Lung (tissue), 17 donors: ENCODE measurements at places on chromosomes 16 and 17. TPM values are rescaled to one million over a fixed set of nuclear protein-coding genes. Genes with fewer than 3 reads are reported as not detected.

DNA sequence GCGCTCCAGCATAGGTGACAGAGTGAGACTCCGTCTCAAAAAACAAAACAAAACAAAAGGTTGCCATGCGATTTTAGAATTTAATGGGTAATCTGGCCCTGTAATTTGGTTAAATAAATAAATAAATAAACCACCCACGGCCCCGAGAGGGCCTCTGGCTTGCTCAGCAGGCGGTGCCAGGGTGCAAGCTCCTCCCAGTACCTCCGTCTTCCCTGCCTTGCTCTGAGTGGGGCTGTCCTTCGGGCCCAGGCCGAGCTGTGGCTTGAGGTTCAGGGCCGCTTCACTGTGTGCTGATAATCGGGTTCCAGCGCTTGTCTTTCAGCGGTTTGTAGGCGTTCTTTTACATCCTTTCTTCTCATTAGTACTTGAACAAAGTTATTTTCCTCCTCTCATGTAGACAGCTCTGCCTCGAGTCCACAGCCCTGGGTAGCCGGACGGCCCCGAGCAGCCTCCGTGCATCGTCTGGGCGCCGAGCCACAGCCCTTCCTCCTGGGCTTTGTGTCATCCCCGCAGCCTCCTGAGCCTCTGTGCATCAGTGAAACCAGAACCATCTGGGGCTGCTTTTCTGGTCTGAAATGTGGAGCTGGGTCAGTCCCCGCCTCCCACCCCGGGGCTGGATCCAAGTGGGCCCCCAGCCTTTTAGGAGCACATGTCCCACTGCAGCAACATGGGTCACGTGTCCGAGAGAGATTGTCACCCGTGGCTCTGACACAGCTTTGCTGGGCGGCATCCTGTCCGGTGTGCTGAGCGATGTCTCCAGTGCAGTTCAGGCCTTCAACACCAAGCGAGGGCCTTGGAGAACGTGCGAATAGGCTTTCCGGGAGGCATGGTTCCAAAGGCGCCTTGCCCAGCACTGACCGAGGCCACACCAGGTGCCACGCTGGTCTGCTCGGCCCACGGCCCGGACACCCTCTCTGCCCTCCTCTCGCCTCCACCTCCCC is 157.4 kb upstream of the CHMP6 start:
- no peak overlapping the region for H3K4me3 ChIP-seq
- peak; percentile 70 for DNase-seq
- peaks cover 8% of the 10 kb centered on the region for H3K36me3 ChIP-seq
- no peak overlapping the region for H3K27ac ChIP-seq
- H3K4me1 ChIP-seq: peaks cover 17% of the 10 kb centered on the region

Gene TBC1D3I
- total RNA-seq: not detected

- H3K27ac ChIP-seq: peak overlapping the region; percentile 75
- peaks cover 7% of the 10 kb centered on the region for H3K4me1 ChIP-seq
- peak overlapping the region; percentile 78 for H3K4me3 ChIP-seq
- no peaks in the 10 kb centered on the region for H3K27me3 ChIP-seq
- DNase-seq: peak; percentile 20
Observed at GRCh38 chr16:3401719-3402397, 843 bp downstream of the ZNF174 start.

- H3K4me3 ChIP-seq: no peak overlapping the region
- H3K36me3 ChIP-seq: no peaks in the 10 kb centered on the region
- no peak overlapping the region for H3K27ac ChIP-seq
- no peaks in the 10 kb centered on the region for H3K4me1 ChIP-seq
- DNase-seq: no peak
Observed at GRCh38 chr17:65785109-65785508, 223.7 kb upstream of the AXIN2 start.

Gene ALOX12B
- 0.46 TPM for total RNA-seq

DNA sequence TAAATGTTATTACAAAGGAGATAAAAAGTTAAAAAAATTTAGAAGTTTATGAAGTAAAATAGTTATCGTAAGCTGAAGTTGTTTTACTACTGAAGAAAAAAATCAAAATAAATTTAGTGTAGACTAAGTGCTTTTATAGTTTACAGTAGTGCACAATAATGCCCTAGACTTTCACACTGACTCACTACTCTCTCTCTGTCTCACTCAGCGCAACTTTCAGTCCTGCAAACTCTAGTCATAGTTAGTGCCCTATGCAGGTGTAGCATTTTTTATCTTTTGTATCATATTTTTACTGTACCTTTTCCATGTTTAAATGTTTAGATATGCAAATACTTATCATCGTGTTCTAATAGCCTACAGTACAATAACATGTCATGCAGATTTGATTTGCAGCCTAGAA is 17.7 kb upstream of the TOM1L1 start:
- H3K27ac ChIP-seq: no peak overlapping the region
- no peak overlapping the region for H3K4me3 ChIP-seq
- H3K27me3 ChIP-seq: no peaks in the 10 kb centered on the region
- no peaks in the 10 kb centered on the region for H3K4me1 ChIP-seq
- DNase-seq: no peak
- H3K36me3 ChIP-seq: no peaks in the 10 kb centered on the region

- peak overlapping the region; percentile 73 for H3K27ac ChIP-seq
- H3K4me1 ChIP-seq: peaks cover 23% of the 10 kb centered on the region
- H3K27me3 ChIP-seq: no peaks in the 10 kb centered on the region
Observed at GRCh38 chr17:66302761-66303626, 581 bp downstream of the PRKCA start.

Gene TNP2
- not detected for total RNA-seq

Gene ENPP7
- not detected for total RNA-seq

DNA sequence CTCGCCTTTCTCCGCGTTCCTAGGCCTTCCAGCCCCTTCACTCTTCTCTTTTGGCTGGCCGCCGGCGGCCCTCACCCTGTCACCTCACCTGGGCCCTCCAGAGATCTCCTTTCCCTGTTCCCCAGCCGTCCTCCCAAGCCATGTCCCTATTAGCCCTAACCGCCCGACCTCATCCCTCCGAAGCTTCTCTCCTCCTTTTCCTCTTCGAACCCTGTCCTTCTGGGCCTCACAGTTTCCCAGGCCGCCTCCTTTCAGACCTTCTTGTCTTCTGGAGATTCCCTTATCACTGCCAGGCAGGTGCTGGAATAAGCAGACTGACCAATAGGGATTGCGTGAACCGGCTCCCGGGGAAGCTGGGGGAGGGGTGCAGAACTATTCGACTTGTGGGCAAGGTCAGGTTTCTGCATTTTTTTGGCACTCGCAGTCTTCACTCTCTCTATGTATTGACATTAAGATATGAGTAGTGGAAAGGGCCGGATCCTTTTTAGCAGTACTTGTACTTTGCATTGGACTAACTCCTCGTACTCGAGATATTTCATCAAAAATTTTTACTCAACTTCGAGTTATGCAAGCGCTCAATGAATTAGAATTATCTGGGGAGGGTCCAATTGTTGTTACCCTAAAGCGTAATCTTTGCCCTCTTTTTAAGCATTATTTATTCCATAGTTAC is 690 bp downstream of the RHOT1 start:
- no peaks in the 10 kb centered on the region for H3K36me3 ChIP-seq
- no peaks in the 10 kb centered on the region for H3K27me3 ChIP-seq
- peak; percentile 69 for DNase-seq
- peak overlapping the region; percentile 86 for H3K4me3 ChIP-seq
- peaks cover 3% of the 10 kb centered on the region for H3K4me1 ChIP-seq

GRCh38 chr17:54992797-54993639 is 24.5 kb downstream of the STXBP4 start:
- no peaks in the 10 kb centered on the region for H3K36me3 ChIP-seq
- H3K27me3 ChIP-seq: no peaks in the 10 kb centered on the region
- no peak overlapping the region for H3K27ac ChIP-seq
- no peak overlapping the region for H3K4me3 ChIP-seq

DNA sequence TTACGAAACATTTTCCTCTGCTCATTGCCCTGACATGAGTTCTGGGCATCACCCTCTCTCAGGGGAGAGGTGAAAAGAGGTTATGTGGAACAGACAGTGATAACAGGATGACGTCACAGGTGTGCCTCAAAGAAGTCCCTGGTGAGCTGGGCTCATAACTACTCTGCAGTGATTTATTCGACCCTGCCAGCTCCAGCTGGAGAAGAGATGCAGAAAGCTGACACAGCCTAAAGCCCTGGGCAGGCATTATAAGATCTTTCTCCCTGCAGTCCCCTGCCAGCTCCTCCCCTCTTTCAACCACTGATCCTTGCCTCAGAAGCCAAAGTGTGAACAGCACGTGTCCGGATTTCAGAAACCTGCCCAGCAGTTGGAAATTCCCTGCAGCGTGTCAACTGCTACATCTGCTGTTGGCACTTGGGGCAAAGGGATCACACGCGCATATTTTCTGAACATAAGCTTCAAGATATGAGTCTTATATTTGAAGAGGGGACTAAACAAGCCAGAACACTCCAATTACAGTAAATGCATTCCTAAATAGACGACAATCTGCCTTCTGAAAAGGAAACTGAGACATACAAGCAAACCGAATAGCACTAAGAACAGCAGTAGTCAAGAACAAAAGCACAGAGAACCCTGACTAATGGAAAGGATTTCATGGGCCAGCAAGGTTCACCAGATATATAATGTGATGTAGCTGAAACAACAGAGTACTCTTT is 80.5 kb downstream of the SMG6 start:
- peak; percentile 86 for DNase-seq
- H3K4me3 ChIP-seq: no peak overlapping the region
- peaks cover 4% of the 10 kb centered on the region for H3K36me3 ChIP-seq
- H3K27ac ChIP-seq: peak overlapping the region; percentile 9
- H3K4me1 ChIP-seq: peaks cover 16% of the 10 kb centered on the region
- no peaks in the 10 kb centered on the region for H3K27me3 ChIP-seq

- peaks cover 35% of the 10 kb centered on the region for H3K4me1 ChIP-seq
- H3K36me3 ChIP-seq: no peaks in the 10 kb centered on the region
- H3K27me3 ChIP-seq: no peaks in the 10 kb centered on the region
- peak overlapping the region; percentile 97 for H3K27ac ChIP-seq
Observed at GRCh38 chr16:56988161-56988947, 1.0 kb upstream of the NLRC5 start.

GRCh38 chr17:62966426-62967204 is 580 bp downstream of the TANC2 start:
- H3K27ac ChIP-seq: peak overlapping the region; percentile 95
- DNase-seq: peak; percentile 32
- peaks cover 6% of the 10 kb centered on the region for H3K27me3 ChIP-seq
- peaks cover 33% of the 10 kb centered on the region for H3K4me1 ChIP-seq
- H3K36me3 ChIP-seq: no peaks in the 10 kb centered on the region
- H3K4me3 ChIP-seq: peak overlapping the region; percentile 89

Gene RMI2
- total RNA-seq: 4.4 TPM

Gene MIS12
- total RNA-seq: 16.3 TPM

GRCh38 chr16:50946606-50947005 is 204.5 kb downstream of the SALL1 start:
- H3K27me3 ChIP-seq: no peaks in the 10 kb centered on the region
- H3K36me3 ChIP-seq: no peaks in the 10 kb centered on the region
- no peak overlapping the region for H3K27ac ChIP-seq
- H3K4me1 ChIP-seq: no peaks in the 10 kb centered on the region
- H3K4me3 ChIP-seq: no peak overlapping the region

DNA sequence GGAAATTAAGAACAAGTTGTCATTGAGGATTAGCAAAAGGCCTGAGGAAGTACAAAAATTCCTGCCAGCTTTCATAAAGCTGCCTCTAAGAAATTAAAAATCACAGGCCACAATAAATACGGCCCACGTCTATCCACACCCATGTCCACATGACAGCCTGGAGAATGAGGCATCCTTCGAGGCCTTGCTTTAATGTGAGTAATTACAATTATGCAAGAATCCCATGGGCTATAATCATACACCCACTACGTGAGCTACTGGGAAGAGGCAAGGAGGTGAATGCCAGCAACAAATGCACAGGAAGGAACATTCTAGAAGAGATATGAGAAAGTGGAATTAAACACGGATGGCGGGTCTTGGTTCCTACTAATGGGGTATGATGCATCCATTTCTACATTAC is 65.4 kb upstream of the ZFHX3 start:
- H3K27ac ChIP-seq: no peak overlapping the region
- H3K36me3 ChIP-seq: no peaks in the 10 kb centered on the region
- no peak for DNase-seq
- H3K4me1 ChIP-seq: no peaks in the 10 kb centered on the region
- no peaks in the 10 kb centered on the region for H3K27me3 ChIP-seq

GRCh38 chr17:42893359-42893758 is 7.2 kb upstream of the G6PC1 start:
- no peaks in the 10 kb centered on the region for H3K27me3 ChIP-seq
- H3K36me3 ChIP-seq: no peaks in the 10 kb centered on the region
- no peak overlapping the region for H3K27ac ChIP-seq
- peak; percentile 69 for DNase-seq

- peak overlapping the region; percentile 80 for H3K27ac ChIP-seq
- H3K4me3 ChIP-seq: peak overlapping the region; percentile 89
- H3K36me3 ChIP-seq: no peaks in the 10 kb centered on the region
- DNase-seq: peak; percentile 67
Observed at GRCh38 chr17:30969989-30970830, 629 bp upstream of the RNF135 start.

DNA sequence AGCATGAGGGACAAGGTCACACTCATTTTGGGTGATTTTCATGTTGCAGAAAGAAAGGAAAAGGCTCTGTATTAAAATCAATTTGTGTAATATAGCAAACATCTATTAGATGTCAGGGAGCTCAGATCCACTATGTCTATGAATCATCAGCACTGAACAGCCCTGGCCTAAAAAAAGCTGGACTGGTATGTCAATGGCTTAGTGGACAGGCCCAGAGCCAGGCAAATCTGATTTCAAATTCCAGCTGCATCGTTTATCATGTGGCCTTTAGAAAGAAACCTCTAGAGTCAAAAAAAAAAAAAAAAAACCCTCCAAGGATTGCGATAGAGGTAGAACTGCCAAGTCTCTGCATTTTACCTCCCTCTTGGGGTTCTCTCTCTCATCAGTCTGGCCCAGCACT is 5.4 kb downstream of the GAS7 start:
- no peaks in the 10 kb centered on the region for H3K27me3 ChIP-seq
- peaks cover 6% of the 10 kb centered on the region for H3K36me3 ChIP-seq
- H3K27ac ChIP-seq: no peak overlapping the region
- peaks cover 2% of the 10 kb centered on the region for H3K4me1 ChIP-seq
- DNase-seq: no peak
- H3K4me3 ChIP-seq: no peak overlapping the region

Gene HIC1
- 28.9 TPM for total RNA-seq

- DNase-seq: no peak
- H3K4me3 ChIP-seq: no peak overlapping the region
- peaks cover 23% of the 10 kb centered on the region for H3K36me3 ChIP-seq
- H3K4me1 ChIP-seq: peaks cover 21% of the 10 kb centered on the region
- no peaks in the 10 kb centered on the region for H3K27me3 ChIP-seq
Observed at GRCh38 chr16:15640966-15641365, 2.0 kb downstream of the MARF1 start.

Gene CCL16
- not detected for total RNA-seq

Gene KIAA0513
- total RNA-seq: 12.8 TPM

Gene TBC1D28
- not detected for total RNA-seq

DNA sequence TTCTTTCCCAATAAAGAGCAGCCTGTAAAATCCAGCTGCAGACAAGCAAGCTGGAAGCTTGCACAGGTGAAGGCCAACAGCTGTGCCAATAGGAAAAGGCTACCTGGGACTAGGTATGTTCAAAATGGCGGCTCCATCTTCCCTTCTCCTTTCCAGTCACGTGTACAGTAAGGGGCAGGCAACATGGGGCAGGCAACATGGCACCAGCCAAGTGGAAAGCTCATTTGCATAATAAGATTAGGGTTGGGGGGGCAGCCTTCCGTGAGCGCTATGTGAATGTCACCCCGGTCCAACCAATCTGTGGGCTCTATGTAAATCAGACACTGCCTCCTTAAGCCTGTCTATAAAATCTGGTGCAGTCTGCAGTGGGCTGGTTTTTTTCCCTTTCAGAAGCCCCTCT is 31.3 kb downstream of the TVP23A start:
- no peaks in the 10 kb centered on the region for H3K36me3 ChIP-seq
- H3K27me3 ChIP-seq: no peaks in the 10 kb centered on the region

GRCh38 chr16:386641-387156 is 4.9 kb upstream of the PGAP6 start:
- H3K4me3 ChIP-seq: no peak overlapping the region
- DNase-seq: no peak
- H3K27me3 ChIP-seq: no peaks in the 10 kb centered on the region
- no peak overlapping the region for H3K27ac ChIP-seq
- H3K36me3 ChIP-seq: no peaks in the 10 kb centered on the region
- no peaks in the 10 kb centered on the region for H3K4me1 ChIP-seq
